NCI-H510A treated with DMSO at 0.1 percent for 48 hours (cell line): ENCODE measurements at places on chromosomes 3 and 15.

DNA sequence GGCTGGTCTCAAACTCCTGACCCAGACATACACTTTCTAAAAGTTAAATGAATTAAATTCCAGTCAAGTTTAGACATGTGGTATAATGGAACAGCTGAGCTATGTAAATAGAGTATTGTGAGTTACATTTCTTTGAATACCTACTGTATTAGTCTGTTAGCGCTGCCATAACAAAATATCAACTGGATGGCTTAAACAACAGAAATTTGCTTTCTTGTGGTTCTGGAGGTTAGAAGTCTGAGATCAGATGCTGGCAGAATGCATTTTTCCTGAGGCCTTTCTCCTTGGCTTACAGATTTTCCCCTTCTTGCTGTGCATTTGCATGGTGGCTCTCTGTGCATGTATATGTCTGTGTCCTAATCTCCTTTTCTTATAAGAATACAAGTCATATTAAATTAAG is 101.5 kb upstream of the TGFBR2 start:
- DNase-seq = no peak

GRCh38 chr3:66038726-66039589 is at the start of gene MAGI1:
TSS of gene MAGI1 (minus strand) at chr3:66038918. CDS start at chr3:66038308, 610 bp downstream.
- DNase-seq = peak; percentile 55

DNA sequence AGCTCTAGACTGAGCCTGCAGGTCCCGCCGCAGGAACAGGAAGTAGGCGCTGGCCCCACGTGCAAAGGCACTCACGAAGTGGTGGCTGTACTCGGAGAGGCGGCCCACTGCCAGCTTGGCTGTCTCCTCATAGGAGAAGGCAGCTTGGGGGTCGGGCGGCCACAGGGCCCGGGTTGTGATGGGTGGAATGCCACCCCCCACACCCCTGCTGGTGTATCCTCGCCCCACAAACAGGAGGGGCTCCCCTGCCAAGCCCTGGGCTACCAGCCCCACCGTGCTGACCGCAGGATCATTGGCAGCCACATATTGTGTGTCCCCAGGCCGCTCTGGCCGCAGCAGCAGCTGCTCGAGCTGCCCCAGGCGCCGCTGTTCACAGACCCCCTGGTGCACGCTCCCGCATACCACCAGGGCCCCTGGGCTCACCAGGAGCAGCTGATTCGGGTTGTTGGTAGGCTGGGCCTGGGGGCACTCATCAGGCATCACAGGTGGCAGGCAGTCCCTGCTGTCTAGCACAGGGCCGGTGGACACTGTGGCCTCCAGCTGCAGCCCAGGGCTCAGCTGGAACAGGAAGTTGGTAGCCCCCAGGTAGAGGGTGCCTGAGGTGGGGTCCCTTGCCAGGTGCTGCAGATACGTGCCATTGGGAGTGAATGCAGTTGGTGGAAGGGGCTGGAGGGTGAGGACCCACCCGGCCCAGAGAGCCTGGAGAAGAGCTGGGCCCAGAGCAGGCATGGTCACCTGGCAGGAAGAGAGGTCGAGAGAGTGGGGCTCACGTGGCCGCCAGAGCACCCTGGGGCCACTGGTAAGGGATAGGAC is 5.8 kb downstream of the PLXNB1 start:
- no peak for DNase-seq

- DNase-seq = no peak
Measured at GRCh38 chr3:87175732-87176131, 51.4 kb upstream of the CHMP2B start.

DNA sequence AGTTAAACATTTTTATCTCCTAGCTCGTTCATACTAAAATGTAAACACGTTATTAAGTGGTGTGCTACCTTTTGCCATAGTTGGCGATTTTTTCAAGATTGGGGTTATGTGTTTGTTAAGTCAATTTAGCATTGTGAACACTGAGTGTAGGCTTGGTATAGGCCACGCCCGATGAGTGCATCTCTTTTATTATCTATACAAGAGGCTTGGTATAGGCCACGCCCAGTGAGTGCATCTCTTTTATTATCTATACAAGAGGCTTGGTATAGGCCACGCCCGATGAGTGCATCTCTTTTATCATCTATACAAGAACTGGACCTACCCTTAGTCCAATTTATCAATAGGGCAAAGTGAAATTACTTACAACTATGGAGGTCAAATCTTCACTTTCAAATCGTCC is 70.4 kb downstream of the NIPA2 start:
- no peak for DNase-seq

DNA sequence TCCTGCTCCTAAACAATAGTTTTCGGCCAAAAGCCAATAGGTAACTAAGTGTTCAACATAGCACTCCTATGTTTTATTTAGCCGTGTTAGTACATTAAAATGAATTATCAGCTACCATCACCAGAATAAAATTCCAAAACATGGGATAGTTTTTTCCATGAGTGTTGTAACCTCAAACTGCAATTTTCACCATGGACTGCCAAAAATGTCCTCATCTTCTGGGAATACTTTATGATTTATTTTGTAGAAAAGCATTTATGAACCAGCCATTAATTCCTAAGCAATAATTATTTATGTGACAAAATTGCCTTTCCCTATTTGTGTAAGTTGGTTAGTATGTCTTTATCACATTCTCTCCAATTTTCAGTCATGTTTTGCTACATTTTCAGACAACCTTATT is 438.1 kb downstream of the NAALADL2 start:
- no peak for DNase-seq

- DNase-seq = peak; percentile 9
Measured at GRCh38 chr3:8283193-8283592, 218.4 kb upstream of the LMCD1 start.

DNA sequence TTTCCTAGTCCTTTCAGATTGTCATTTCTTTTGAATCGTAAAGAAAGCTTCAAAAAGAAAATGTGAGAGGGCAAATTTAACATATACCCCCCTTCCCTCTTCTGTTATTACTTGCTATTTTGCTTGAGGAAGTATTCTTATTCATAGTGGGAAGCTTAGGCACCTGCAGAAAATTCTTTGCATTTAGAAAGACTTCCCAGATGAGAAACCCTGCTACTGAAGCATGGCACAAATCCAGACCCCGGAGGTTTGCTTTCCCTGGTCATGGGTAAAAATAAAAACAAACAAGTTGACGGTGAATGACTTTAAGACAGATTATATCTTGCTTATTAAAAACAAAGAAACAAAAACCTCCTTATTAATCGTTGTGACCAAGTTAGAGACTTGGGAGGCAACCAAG is 93.9 kb downstream of the IL5RA start:
- DNase-seq = no peak

DNA sequence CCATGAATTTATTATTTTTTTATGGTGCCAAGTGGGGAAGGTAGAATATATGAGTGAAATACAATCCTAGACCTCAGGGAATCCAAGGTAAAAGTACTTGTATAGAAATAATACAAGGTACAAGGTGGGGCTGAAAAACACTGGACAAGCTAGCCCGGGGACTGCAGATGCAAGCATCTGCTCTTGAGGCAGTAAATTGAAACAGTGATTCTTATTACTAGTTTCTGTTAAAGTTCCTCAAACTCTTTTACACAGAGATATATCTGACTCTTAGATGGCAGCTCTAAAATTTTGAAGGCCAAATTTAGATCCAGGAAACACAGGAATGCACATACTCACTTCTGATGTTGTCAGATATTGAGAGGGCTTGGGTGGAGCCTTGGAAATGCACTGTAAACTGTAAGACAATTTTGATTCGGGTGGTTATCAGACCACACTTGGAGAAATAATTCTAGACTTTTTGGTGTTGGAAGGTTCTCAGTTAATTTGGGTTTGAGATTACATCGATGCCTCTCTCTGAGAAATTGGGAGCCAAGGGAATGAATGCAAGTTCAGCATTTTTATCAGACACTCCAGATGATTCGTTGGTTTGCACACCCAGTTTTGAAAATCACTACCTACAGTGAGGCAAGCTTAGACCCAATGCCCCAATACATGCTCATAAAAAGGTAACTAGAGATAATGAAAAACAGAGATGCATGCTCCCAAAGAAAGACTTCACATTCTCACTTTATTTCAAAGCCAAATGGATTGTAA is 7.3 kb downstream of the TP63 start:
- DNase-seq = no peak

- no peak for DNase-seq
Measured at GRCh38 chr3:61848885-61849284, 287.5 kb downstream of the PTPRG start.

- no peak for DNase-seq
Measured at GRCh38 chr3:144868506-144868905, 896.9 kb downstream of the DIPK2A start.

- peak; percentile 31 for DNase-seq
Measured at GRCh38 chr3:153162513-153163392, 727 bp downstream of the RAP2B start.

- DNase-seq = no peak
Measured at GRCh38 chr3:58238830-58239229, 1.2 kb downstream of the ABHD6 start.

DNA sequence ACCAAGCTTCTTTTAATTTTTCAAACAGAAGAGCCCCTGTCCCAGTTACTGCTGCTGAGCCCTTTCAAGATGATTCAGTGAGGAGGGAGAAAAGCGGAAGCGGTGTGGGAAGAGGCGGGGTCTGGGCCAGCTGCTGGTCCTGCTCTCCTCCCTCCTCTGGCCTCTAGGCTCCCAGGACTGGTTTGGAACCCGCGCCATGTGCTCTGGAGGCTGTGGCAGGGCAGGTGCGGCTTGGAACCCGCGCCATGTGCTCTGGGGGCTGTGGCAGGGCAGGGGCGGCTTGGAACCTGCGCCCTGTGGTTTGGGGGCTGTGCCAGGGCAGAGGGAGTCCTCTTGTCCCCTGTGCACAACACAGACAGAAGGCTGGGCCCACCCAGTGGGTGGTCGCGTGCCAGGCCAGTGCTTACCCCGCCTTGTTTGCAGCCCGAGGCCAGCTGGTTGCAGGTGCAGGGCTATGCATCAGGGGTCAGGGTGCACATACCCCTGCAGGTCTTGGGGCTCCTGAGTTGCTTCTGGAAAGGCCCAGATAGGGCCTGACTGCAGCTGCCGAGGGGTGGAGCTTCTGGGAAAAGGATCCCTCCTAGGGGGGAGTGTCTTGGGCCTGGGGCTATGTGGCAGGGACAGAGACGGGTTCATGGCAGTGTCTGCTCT is 12.2 kb downstream of the ALG1L2 start:
- DNase-seq = no peak

- no peak for DNase-seq
Measured at GRCh38 chr15:78224023-78224411, 10.3 kb downstream of the ACSBG1 start.

GRCh38 chr3:177948716-177949425 is 587.4 kb upstream of the KCNMB2 start:
- DNase-seq = no peak

DNA sequence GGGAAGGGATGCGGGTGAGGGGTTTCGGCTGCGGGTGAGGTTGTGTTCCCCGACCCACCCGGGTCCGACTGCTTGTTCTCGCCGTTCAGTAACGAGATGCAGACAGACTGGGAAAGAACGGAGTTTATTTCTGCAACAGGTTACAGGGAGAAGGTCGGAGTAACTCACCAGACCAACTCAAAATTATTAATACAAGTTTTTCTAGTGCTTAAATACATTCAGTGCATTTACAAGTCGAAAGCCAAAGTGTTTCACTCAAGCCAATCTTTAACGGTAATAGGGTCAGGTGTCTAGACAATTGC is 492 bp upstream of the HIGD1A start:
- no peak for DNase-seq

- no peak for DNase-seq
Measured at GRCh38 chr3:82939491-82940097, 1178.1 kb upstream of the GBE1 start.

DNA sequence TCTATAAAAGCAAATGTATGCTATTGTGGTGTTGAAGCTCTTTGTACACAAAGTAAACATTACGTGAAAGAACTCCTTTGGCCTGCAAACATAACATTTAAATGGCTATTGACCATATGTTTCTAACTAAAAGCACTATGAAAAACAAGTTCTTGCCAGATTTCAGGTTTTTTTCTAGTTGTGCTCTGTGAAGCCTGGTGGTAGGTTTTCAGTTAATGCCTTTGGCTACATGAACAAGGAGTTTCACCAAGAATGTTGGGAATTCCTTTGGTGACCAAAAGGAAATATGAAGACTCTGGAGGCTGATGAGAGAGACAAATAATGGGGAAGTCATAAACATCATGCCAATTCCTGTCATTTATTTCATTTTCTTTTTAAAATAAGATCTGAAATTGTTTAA is 66.0 kb downstream of the RBMS3 start:
- DNase-seq = no peak

DNA sequence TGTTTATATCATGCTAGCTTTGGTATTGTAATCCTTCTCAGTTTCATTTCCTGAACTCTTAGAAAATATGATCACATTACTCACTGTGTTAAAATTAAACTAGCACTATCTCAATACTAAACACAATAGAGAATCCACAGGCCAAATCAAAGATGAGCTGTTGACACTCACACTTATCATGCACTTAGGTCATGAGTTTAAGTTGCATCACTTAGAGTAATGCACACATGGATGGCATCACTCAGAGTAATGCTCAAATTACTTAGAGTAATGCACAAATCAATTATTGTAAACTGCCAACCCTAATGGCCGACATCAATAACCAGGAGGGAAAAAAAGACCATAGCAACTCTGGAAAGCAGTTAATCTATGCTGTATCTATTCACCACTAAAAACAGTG is 40.0 kb upstream of the MCF2L2 start:
- no peak for DNase-seq

GRCh38 chr3:58492494-58492905 is 604 bp downstream of the KCTD6 start:
- no peak for DNase-seq

DNA sequence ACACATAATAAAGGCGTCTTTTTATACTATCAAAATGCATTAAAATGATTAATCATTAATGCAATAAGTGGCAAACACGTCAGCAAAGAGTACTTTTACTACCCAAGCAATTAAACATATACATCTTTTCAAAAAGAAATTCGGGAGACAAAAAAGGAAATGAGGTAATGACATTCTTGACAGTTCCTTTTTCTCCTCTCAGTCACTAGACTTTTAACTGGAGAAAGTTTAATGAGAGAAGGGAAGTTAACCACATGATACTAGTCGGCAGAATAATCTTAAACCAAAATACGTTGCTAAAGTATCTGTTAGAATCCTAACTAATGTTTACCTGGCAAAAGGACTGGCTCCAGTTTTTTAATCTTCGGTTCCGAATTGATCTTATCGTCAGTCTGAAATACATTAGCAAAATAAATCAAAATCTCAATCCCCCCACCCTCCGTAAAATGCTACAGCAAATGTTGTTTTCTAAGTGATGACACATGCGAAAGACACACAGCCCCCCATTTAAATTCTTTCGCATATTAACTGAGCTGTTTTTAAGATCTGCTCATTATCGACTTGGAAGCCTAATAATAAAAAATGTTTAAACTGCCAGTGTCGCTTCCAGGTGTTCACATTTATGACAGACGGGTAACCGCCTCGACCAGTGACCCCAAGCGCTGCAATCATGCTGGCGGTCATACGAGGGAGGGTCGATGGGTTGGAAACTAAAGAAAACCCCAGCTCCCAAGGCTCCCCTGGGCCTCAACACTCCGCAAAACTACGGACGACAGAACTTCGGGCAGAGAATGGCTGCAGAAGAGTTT is 778 bp downstream of the MTMR10 start:
- DNase-seq = no peak

GRCh38 chr3:66304293-66304692 is 83.5 kb downstream of the SLC25A26 start:
- no peak for DNase-seq

- DNase-seq = no peak
Measured at GRCh38 chr3:172669021-172669420, 41.8 kb downstream of the NCEH1 start.
